ENCODE measurements at places on chromosomes 6 and 20.

- no peak for DNase-seq
Measured at GRCh38 chr20:986733-987355, 15.3 kb downstream of the RSPO4 start.

GRCh38 chr6:27478141-27478705 is 5.3 kb upstream of the ZNF184 start:
- DNase-seq: no peak

- no peak for DNase-seq
Measured at GRCh38 chr6:108203189-108204112, 37.6 kb downstream of the NR2E1 start.

GRCh38 chr6:44235891-44236516 is 10.9 kb upstream of the HSP90AB1 start:
- DNase-seq: no peak

DNA sequence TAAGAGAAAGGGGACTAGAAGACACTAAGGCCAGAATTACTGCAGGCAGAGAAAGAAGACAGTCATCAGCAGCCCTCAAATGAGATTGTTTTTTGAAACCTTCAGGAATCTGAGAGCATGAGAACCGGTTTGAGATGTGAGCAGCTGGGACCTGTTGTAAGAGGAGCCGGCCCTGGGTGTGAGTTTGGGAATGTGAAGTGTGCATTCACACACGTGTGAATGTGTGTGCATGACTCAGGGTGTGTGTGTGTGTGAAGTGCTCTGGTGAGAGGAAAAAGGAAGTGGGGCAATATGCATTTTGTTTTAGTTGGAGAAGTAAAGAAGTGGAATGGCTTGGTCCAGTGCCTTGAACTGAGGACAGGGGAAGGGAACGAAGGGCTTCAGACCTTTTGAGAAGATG is 4.3 kb downstream of the SCUBE3 start:
- DNase-seq: no peak

DNA sequence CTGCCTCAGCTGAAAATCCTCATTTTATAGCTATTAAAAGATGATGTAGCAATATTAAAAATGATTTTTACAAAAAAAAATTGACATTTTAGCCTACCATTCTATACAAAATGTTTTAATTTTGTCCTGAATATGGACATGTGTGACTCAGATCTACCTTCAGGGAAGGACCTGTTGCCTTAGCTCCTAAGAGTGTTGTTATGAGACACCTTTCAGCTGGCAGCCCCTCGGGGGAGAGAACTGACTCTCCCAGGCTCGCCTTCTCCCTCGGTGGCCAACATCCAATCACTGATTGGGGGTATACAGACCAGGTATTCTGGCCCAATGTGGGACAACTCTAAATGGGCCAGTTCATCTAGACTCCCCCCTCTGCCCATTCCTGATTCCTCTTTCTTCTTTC is 32.5 kb upstream of the MRAP2 start:
- DNase-seq: no peak

DNA sequence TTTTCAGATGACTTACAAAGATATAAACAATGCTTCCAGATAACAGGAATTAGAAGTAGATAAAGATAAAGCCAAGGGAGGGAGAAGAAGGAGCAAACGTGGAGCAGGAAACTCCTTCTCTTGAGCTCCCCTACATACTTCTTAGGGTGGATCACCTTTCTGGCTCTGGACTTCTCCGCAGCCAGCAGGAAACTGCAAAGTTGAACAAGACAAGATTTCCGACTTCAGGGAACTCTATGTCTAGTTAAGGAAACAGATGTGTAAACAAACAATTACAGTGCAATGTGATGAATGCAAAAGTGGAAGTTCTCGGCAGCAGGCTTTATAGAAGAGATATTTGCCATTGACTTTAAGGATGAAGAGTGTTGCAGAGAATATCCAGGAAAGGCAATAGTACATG is 134.0 kb upstream of the MARCKS start:
- DNase-seq: no peak

DNA sequence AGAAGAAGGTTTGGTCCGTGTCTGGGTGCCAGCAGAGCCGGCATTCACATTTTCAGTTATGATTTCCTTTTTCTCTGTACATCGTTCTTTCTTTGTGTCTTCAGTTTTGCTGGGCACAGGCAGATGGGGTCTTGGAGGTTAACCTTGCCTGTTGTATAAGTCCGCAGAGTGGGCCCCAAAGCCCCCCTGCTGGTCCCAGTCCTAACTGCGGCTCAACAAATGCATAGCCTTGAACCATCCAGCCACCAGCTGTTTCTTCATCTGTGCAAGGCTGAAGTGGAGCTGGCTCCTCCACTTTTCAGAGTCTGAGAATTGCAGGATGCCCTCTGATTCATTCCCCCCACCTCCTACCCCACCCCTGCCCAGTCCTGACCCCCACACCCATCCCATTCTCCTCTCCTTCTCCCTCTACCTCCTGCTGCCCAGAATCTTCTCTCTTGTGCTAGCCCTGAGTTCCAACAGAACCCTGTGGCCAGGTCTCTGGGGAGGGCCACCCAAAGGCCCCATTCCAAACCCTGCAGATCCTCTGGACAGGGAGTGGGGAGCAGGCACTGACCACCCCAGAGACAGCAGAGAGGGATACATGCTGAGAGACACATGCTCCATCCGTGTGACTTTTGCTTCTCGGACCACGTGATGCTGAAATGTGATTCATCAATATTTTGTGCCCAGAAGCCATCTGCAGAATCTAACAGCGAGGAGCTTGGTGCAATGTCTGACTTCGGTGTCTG is 386.5 kb upstream of the SULF2 start:
- no peak for DNase-seq

DNA sequence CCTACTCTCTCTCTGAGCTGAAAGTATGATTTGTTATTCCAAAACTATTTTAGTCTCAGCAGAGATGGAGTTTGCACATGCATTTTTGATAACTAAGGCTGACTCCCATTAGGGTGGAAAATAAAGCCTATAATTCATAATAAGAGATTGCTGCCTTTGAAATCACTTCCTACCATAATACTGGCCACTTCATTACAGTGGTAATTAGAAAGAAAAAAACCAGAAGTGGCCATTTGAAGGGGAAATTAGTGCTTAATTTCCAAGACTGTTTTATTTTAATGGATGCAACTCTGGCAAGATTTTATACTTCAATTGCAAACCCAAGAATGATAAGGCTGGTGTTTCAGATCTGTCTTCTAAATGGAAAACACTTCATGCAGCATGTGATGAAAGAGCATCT is 43.4 kb downstream of the SLC35B3 start:
- no peak for DNase-seq

GRCh38 chr6:129031051-129031599 is 148.2 kb downstream of the LAMA2 start:
- DNase-seq: no peak

GRCh38 chr6:144075875-144076274 is 19.5 kb downstream of the SF3B5 start:
- DNase-seq: no peak

- no peak for DNase-seq
Measured at GRCh38 chr6:163078712-163079111, 335.8 kb upstream of the QKI start.

DNA sequence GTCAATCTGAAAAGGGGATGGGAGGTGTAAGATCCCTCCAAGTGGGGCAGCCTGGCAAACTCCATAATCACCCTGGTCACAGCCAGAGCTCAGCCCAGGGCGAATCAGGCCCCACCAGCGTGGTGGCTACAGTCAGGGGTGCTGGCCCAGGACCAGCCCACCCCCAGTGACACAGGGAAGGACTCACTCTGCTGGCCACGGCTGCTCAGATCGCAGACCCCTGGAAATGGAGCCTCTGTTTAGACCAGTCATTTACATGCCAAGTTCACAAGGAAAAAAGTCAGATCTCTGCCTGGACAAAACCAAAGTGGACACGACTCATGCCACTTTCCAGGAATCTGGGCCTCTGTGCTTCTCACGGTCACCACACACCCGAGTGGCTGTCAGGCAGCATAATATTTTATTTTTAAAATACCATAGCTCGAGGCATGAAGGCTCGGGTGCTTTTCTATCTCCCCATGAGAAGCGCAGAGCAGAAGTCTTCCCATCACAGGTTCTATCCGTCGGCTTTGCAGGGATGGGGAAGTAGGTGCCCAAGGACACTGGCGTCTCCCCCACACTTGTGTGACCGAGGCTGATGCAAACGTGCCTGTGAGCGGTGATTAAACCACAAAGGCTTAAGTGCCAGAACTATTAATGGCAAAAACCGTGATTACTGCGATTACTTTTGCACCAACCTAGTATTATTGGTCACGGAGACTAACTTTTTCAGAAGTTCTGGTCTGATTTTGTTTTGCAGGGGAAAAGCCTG is 13.0 kb downstream of the PXDC1 start:
- no peak for DNase-seq

DNA sequence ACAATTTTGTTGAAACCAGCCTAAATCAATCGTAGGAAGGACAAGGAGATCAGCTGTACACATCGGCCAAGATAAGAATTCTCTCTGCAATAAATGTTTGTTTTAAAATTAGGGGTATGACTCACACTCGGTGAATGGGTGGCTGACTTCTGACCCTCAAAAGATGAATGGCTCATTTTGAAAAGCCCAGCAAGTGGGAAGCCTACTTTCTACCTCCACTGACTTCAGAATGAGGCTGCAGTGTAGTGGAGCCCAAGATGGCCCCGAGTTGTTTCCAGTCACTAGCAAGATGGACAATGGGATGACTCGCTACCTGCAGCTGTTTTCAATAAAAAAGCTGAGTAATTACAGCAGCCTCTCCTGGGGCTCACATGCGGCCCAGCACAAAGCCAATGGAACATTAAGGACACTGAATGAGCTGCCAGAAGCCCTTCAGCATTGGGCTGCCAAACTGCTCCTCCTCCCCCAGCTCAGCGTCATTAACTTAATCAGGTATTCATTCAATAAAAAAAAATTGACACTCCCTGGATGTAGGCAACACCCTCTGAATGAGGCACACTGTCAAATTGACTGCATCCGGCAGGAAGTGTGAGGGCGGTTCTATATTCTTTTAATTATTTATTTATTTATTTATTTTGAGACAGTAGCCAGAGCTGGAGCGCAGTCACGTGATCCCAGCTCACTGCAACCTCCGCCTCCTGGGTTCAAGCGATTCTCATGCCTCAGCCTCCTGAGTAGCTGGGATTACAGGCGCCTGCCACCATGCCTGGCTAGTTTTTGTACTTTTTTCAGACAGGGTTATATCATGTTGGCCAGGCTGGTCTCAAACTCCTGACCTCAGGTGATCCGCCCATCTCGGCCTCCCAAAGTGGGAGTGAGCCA is 107.3 kb downstream of the GMPR start:
- no peak for DNase-seq

DNA sequence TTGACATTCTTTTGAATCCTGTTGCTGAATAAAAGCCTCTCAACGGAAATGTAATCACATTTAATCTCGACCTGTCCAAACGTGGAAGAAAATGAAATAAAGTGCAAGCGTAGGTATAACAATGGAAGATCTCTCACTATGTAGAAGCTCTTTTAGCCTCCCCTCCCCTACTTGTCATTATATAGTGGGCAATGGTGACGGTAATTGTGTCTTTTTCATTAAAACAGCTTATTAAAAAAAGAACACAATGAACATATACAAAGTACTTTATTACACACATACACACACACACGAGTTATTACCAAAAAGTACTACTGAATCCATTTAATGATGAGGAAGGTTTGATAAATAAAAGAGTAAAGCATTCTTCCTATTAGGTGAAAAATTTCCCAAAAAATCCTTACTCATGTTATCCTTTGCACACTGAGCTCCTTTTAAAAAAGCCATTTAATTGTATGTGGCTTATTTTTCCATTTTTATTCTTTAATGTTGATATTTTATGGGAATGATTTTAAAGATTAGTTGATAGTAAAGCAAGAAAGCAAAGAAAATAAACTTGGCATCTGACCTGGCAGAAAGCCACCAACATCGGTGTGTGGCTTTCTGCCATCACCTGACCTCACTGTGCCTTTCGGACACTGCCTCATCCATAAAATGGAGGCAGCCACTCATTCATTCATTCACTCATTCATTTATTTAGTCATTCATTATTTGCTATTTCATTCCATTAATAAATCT is 493 bp upstream of the SGK1 start:
- no peak for DNase-seq

- DNase-seq: no peak
Measured at GRCh38 chr6:170211404-170212025, 79.4 kb downstream of the DLL1 start.
